ENCODE measurements at places on chromosomes 16 and 17.
A peak's percentile ranks its signal among the peaks of the same experiment; 100 is the strongest.

GRCh38 chr16:6957681-6958080 is 375.0 kb upstream of the RBFOX1 start:
- no peaks in the 10 kb centered on the region for H3K36me3 ChIP-seq
- H3K27me3 ChIP-seq: no peaks in the 10 kb centered on the region
- H3K4me3 ChIP-seq: no peak overlapping the region
- no peak overlapping the region for H3K27ac ChIP-seq
- H3K4me1 ChIP-seq: no peaks in the 10 kb centered on the region
- no peak for DNase-seq

DNA sequence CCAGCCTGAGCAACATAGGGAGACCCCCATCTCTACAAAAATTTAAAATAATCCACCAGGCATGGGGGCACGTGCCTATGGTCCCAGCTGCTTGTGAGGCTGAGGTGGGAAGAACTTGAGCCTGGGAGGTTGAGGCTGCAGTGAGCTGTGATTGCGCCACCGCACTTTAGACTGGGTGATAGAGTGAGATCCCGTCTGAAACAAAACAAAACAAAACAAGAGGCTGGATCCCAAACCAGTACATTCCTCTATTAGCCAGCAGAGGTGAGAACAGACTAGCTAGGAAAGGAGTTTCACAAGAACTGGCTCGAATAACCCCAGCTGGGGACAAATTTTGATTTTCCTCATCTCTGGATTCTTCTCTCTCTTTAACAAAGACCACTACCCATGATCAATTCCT is 366.7 kb upstream of the ZFHX3 start:
- no peak for DNase-seq
- no peaks in the 10 kb centered on the region for H3K36me3 ChIP-seq
- H3K27me3 ChIP-seq: no peaks in the 10 kb centered on the region
- no peaks in the 10 kb centered on the region for H3K4me1 ChIP-seq
- H3K27ac ChIP-seq: no peak overlapping the region
- H3K4me3 ChIP-seq: no peak overlapping the region

DNA sequence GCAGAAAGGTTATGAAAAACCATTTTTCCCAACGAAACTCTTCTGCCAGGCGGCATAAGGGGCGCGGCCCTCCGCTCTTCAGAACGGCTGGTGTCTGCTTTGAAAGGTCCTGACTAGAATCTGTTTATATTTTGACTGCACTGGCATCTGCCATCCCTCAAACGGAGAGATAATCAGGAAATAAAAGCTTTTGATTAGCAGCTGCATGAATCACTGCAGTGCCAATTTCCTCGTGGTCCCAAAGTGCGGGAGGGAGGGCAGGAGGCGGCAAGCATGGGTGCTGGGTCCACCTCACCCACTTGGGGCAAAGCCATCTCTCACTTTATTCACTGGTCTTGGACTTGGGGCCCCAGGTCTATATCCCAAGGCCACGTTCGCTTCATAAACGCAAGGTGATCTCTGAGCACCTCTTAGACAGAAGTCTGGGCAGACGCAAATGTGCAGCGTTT is 49.7 kb downstream of the TBC1D16 start:
- no peak for DNase-seq
- no peak overlapping the region for H3K4me3 ChIP-seq
- no peak overlapping the region for H3K27ac ChIP-seq
- H3K36me3 ChIP-seq: no peaks in the 10 kb centered on the region
- H3K4me1 ChIP-seq: peaks cover 60% of the 10 kb centered on the region

GRCh38 chr17:27569884-27570577 is 61.0 kb upstream of the LGALS9 start:
- H3K27ac ChIP-seq: no peak overlapping the region
- DNase-seq: no peak
- no peak overlapping the region for H3K4me3 ChIP-seq
- no peaks in the 10 kb centered on the region for H3K36me3 ChIP-seq

GRCh38 chr17:17823433-17824118 is 13.2 kb downstream of the SREBF1 start:
- no peaks in the 10 kb centered on the region for H3K36me3 ChIP-seq
- DNase-seq: no peak
- peak overlapping the region; percentile 65 for H3K4me3 ChIP-seq
- H3K4me1 ChIP-seq: peaks cover 89% of the 10 kb centered on the region

DNA sequence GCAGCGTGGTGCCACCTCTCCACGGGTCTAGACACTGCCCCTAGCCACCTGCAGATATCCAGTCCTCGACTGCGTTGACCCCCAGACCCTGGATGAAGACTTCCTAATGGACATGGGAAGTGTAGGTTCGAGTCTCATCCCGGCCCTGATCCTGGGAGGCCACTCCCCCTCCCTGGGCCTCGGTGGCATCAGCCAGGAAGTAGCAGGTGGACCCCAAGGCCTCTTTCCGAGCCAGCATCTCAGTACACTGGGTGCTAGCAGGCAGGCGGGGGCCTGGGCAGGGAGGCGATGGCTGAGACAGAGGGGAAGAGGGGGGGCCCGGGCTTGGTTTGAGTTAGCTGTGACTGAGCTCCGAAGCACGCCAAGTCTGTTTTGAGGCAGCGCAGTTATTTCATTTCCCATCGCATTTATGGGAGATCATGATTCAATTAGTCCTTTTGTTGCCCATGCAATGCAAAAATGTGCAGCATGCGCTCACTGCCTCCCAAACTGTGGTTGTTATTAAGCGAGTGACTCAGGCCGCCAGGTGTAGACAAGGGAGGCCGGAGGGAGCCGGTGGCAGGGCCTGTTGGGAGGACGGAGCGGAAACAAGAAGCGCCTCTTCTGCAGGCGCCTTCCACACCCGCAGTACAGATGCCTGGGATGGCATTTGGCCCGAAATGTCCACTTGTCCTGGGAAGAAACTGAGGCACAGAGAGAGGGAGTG is 25.3 kb upstream of the ZNF469 start:
- no peak overlapping the region for H3K4me3 ChIP-seq
- no peaks in the 10 kb centered on the region for H3K4me1 ChIP-seq
- no peaks in the 10 kb centered on the region for H3K27me3 ChIP-seq
- no peaks in the 10 kb centered on the region for H3K36me3 ChIP-seq

GRCh38 chr16:29806099-29806579 is at the start of gene MAZ:
Gene MAZ, plus strand, starts transcription at chr16:29806529. Its CDS starts 173 bp downstream, at chr16:29806702.
- DNase-seq: no peak
- no peaks in the 10 kb centered on the region for H3K27me3 ChIP-seq
- peaks cover 11% of the 10 kb centered on the region for H3K36me3 ChIP-seq
- H3K4me3 ChIP-seq: peak within 1 kb of the TSS; percentile 83
- H3K27ac ChIP-seq: peak within 1 kb of the TSS; percentile 97
- H3K4me1 ChIP-seq: peaks cover 33% of the 10 kb centered on the region

DNA sequence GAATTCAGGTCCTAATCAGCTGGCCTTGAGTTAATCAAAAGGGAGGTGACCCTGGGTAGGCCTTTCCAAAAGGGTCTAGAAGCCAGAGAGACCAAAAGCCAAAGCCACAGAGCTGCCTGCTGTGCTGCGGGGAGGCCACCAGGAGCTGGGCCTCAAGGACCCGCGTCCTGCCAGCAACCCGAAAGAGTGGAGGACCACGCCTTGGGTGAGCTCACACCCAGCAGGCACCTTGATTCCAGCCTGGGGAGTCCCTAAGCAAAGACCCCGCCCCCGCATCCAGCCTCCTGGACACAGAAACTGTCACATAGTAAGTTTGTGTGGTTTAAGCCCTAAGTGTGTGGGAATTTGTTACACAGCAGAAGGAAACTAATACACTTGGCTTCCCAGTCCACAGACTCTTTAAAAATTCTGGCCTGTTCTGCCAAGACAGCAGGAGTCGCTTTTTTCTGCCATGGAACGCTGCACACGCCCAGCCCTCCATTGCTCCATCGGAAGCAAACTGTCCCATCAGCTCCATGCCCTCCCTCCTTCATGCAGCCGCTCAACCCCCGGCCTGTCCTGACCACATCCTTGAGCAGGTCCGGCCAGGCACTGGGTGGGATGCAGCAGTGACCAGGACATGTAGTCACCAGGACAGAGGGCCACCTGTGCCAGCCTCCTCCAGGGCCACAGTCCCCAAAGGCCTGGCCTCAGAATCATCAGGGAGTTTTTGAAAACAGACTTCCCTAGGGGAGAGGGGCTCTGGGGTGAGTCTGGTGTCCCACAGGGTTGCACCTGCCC is 20.9 kb upstream of the RASD1 start:
- no peaks in the 10 kb centered on the region for H3K36me3 ChIP-seq
- H3K4me1 ChIP-seq: peaks cover 4% of the 10 kb centered on the region
- H3K27ac ChIP-seq: no peak overlapping the region
- no peak overlapping the region for H3K4me3 ChIP-seq

DNA sequence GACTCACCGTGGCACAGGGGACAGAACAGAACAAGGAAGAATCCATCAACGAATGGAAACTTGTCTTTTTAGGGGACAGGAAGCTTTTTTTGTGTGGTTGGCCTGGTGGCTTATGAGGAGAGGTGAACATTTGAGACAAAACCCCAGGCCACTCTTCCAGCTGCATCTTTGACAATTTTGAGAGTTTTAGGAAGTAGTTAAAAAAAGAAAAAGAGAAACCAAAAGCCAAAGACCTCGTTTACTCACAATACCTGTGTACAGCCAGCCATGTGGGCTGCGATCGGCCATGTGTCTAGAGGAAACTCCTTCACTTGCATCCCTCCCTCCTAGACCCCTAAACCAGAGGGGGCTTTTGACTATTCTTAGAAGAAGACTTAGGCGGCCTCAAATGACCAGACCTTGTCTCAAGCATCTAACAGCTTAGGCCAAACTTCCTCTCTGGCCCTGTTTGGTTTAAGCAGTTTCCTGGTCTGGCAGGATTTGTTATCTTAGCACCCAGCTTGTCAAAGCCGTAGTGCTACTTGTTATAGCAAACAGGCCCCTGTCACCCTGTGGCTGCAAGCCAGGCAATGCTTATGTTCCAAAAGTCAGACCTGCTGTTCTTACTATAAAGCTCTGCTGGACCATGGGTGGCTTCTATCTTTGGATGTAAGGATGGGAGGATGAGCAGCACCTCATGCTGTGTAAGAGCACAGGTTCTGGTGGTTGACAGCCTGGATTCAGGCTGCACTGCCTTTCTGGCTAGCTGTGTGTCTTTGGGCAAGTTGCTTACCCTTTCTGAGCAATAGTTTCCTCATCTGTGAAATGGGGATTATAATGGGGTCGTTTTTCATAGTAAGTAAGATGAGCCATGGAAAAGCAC is 17.7 kb downstream of the KSR1 start:
- no peak for DNase-seq
- no peak overlapping the region for H3K4me3 ChIP-seq
- H3K4me1 ChIP-seq: peaks cover 23% of the 10 kb centered on the region
- peak overlapping the region; percentile 19 for H3K27ac ChIP-seq
- H3K36me3 ChIP-seq: no peaks in the 10 kb centered on the region

GRCh38 chr16:4214215-4214621 is 27.7 kb downstream of the SRL start:
- no peak for DNase-seq
- no peaks in the 10 kb centered on the region for H3K36me3 ChIP-seq
- H3K27ac ChIP-seq: no peak overlapping the region
- no peak overlapping the region for H3K4me3 ChIP-seq

DNA sequence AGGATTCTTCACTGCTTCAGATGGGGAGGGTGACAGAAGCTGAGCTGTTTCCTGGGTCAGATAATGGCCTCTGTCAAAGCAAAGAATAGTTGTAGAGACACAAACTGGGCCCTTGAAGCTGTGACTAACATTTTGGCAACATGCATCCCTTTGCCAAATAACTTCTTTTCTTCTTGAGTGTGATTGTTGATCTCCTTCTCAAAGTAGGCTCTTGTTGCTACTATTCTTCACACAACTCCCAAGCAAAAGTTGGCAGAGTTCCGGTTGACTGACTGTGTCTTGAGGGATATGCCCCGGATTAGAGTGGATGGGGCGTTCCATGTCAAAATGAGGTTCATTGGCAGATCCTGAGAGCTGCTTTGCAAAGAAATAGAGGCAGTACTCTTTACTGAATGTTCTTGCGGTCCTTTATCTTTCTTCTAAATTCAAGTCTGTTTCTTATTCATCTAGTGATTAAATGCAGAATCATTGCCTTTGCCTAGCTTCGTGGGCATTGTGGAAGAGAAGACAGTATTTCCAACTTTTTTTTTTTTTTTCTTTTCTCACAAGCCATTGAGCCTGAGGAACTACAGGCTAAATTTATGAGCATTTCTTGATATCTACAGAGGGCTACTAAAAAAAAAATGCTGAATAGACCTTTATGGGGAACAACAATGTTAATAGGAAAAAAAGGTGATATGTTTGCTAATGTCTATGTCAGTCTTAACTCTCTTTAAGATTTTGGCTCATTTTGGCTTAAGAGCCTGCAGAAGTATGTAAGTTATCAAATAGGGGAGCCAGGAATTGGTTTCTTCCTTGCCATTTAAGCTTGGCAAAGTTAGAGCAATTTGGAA is 5.8 kb downstream of the WIPF2 start:
- H3K36me3 ChIP-seq: no peaks in the 10 kb centered on the region
- H3K4me1 ChIP-seq: no peaks in the 10 kb centered on the region
- no peak for DNase-seq
- 0 out of 2 replicates have a peak overlapping the region, but pooled peaks have one; percentile 9 for H3K27ac ChIP-seq
- no peak overlapping the region for H3K4me3 ChIP-seq

- peaks cover 30% of the 10 kb centered on the region for H3K4me1 ChIP-seq
- no peaks in the 10 kb centered on the region for H3K27me3 ChIP-seq
- H3K4me3 ChIP-seq: no peak overlapping the region
- H3K36me3 ChIP-seq: peaks cover 6% of the 10 kb centered on the region
- DNase-seq: no peak
- no peak overlapping the region for H3K27ac ChIP-seq
Measured at GRCh38 chr17:73224237-73224636, 31.4 kb downstream of the COG1 start.

DNA sequence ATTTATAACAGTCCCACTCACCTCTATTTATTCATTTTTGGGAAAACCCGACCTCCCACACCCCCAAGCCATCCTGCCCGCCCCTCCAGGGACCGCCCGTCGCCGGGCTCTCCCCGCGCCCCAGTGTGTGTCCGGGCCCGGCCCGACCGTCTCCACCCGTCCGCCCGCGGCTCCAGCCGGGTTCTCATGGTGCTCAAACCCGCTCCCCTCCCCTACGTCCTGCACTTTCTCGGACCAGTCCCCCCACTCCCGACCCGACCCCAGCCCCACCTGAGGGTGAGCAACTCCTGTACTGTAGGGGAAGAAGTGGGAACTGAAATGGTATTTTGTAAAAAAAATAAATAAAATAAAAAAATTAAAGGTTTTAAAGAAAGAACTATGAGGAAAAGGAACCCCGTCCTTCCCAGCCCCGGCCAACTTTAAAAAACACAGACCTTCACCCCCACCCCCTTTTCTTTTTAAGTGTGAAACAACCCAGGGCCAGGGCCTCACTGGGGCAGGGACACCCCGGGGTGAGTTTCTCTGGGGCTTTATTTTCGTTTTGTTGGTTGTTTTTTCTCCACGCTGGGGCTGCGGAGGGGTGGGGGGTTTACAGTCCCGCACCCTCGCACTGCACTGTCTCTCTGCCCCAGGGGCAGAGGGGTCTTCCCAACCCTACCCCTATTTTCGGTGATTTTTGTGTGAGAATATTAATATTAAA is 638 bp upstream of the TMEM88 start:
- peaks cover 12% of the 10 kb centered on the region for H3K4me1 ChIP-seq
- peaks cover 5% of the 10 kb centered on the region for H3K36me3 ChIP-seq

DNA sequence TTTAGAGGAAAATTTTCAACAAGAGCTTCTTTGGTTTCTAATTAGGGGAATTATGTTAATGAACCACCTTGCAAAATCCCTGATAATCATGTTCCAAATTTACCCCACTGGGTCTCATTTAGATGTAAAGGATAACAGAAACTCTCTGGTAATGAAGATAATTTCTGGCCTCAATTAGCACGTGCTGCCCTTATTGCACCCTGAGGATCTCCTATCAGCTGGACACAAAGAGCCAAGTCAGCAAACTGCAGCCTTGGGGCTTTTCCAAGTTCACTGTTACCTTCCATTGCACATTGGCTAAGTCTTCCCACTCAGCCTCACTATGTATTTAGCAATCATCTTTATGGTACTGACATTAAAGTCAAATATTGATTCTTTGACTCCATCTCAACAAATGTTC is 78.1 kb downstream of the GP2 start:
- DNase-seq: no peak
- H3K4me1 ChIP-seq: no peaks in the 10 kb centered on the region
- H3K36me3 ChIP-seq: no peaks in the 10 kb centered on the region
- H3K27me3 ChIP-seq: peaks cover 15% of the 10 kb centered on the region
- H3K4me3 ChIP-seq: no peak overlapping the region

Data from Panc1 (cell line).